BJ (cell line): ENCODE measurements at places on chromosomes 6 and 20. TPM values are rescaled to one million over a fixed set of nuclear protein-coding genes. Genes with fewer than 3 reads are reported as not detected.

SLA2 gene
- not detected in 2 replicates for polyA plus RNA-seq

HCK gene
- 0.05 TPM in 1 of 2 replicates, not detected in the other for polyA plus RNA-seq

GRCh38 chr20:44027343-44028002, 112.8 kb downstream of the TOX2 start:
- no peak for DNase-seq

NKX2-2 gene
- polyA plus RNA-seq = not detected in 2 replicates

- DNase-seq = no peak
These were observed 1.6 kb downstream of the MDFI start for GRCh38 chr6:41639809-41640371.

DNA sequence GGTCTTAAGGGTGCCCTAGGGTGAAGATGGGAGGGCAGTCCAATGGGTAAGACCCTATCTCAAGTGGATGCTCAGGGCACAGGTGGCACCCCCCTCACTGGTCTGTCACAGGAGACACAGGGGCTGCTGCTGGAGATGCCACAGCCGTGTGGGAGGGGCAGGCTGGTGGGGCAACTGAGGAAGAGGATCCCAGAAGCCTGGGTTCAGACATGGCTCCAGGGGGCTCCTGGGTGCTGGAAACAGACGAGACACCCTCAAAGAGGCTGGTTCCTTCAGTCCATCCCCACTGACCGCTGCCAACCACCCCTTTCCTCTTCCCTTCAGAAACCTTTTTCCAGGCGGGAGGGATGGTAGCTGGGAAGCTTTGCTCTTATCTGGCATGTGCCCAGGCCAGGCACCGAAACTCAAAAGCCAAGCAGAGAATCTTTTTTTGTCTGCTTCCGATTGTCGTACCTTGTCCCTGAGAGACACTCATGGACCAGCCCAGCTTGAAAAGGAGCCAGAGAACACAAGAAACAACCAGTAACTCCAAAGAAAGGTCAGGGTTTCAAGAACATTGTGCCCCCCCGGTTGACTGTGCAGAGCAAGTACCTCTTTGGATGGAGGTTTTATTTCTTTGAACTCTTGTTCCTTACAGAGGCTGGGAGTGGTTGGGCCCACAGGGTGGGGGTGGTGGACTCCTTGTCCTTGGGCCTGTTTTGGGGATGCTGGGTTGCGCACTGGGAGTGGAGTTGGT, 28.5 kb upstream of the EMILIN3 start:
- DNase-seq = no peak

GRCh38 chr6:74420221-74420620, 724.2 kb downstream of the CD109 start:
- no peak for DNase-seq

- DNase-seq = no peak
These were observed 975 bp upstream of the PPT2 start for GRCh38 chr6:32152769-32153563.

GRCh38 chr20:5297280-5298004, 19.3 kb downstream of the PROKR2 start:
- DNase-seq = no peak

BTBD3 gene
- 21.3 and 30.2 TPM in 2 replicates for polyA plus RNA-seq

DNA sequence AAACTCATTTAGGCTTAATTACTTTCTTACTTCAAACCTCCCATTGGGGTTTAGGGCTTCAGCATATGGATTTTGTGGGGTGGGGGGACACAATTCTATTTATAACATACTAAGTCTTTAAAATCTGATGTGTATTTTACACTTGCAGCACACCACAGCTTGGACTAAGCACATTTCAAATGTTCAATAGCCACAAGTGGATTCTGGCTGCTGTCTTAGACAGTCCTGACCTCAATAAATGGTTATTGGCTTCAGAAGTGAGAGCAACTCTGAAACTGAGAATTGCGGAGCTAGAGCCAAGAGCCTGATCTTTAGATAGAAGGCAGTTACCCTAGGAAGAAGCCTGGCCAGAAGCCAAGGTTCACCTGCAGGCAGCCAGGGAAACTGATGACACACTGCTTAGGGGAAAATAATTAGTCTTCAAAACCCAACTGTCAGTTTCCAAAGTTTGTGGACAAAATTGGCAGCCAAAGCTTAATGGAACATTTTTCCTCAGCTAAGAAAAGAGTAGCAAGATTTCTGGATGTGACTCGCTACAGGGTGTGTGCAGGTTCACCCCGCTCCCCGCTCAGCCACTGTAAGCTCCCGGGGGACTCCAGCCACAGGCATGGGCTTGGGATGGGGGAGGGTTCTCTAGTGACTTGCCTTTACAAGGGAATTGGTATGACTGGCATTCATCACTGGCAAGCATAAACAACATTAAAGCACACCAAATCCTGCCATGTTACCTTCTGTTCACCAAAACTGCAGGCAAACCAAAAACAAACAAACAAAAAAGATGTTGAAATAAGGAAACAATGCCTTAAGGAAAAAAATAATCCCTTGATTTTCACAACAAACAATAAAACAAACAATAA, 219.8 kb downstream of the TFAP2A start:
- DNase-seq = no peak

GRCh38 chr6:163585932-163586437, 171.5 kb downstream of the QKI start:
- DNase-seq = peak; percentile 51

GRCh38 chr6:124987291-124987690, 25.1 kb downstream of the RNF217 start:
- DNase-seq = no peak

DNA sequence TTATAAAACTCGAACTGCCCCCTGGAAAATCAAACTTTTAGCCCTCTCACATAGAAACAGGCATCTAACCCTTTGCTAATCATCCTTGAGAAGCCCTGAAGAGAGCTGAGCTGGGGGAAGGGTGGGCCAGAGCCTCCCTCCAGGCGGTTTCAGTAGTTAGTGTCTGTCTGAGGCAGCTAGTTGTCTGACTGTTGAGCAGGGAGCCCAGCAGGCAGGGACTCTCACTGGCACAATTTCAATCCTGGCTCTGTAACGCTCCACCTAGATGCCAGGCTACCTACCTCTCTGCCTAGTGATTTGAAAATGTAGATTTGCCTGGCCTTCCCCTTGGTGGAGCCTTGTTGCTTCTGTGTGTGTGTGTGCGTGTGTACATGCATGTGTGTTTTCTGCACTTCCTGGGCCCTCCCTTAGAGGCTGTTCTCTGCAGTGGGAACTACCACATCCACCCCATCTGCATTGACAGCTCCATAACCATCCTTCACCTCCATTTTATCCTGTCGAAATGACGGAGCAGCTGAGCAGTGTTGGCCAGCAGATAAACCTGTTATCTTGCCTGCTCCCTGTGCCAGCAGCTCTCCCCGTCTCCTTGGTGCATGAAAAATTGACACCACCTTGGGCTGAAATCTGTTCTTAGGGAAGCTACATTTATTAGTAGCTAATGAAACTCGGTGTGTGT, 69.6 kb upstream of the VSTM2L start:
- no peak for DNase-seq

DNA sequence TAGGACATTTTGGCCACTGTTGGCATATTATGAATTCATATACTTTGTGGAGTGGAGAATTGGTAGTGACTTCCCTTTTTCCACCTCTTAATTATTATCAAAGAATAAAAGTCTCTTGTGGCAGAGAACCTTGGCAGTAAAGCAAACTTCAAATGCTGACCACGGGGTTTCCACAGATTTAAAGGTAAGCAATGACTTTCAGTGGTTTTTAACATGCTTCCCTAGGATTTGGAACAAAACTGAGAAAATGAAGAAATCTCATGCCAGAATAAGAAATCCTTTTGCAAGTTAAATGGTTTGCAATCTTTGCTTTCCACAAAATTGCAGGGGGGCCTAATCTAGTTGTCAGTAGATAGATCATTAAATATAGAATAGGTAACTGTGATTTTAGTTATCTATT, 2.0 kb upstream of the SDC4 start:
- no peak for DNase-seq

GRCh38 chr6:89410231-89410761, 1.8 kb downstream of the RRAGD start:
- no peak for DNase-seq

GRCh38 chr20:50532221-50532620, 22.0 kb downstream of the PTPN1 start:
- no peak for DNase-seq

GRCh38 chr20:29296256-29297230, 1960.9 kb upstream of the DEFB115 start:
- DNase-seq = no peak

DNA sequence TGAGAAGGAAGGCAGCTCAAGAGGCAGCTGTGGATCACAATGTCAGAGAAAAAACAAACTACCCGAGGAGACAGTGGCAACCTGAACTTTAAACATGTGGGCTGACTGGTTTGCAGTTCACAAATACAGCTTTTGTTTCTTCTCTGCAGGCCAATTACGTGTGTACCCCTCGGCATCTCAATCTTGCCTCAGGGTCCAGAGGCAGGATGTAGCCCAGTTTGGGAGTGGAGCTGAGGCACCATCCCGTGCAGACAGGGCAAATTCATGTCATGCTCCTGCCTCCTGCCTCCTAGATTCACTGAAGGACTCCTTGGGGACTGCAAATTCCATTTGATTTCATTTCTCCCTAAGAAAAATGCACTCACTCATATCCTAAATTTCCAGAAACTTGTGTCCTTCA, 94.2 kb upstream of the KCNK16 start:
- DNase-seq = peak; percentile 94

DNA sequence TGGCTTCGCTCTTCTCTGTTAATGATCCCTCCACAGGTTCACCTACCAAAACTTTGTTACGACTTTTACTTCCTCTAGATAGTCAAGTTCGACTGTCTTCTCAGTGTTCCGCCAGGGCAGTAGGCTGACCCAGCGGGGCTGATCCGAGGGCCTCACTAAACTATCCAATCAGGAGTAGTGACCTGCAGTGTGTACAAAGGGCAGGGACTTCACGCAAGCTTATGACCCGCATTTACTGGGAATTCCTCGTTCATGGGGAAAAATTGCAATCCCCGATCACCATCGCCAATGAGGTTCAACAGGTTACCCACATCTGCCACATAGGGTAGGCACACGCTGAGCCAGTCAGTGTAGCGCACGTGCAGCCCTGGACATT, 771.4 kb upstream of the DEFB115 start:
- DNase-seq = no peak

GRCh38 chr6:48641544-48641943, 530.5 kb upstream of the PTCHD4 start:
- DNase-seq = peak; percentile 44

GRCh38 chr6:56148488-56149186, 98.7 kb downstream of the COL21A1 start:
- no peak for DNase-seq

DNA sequence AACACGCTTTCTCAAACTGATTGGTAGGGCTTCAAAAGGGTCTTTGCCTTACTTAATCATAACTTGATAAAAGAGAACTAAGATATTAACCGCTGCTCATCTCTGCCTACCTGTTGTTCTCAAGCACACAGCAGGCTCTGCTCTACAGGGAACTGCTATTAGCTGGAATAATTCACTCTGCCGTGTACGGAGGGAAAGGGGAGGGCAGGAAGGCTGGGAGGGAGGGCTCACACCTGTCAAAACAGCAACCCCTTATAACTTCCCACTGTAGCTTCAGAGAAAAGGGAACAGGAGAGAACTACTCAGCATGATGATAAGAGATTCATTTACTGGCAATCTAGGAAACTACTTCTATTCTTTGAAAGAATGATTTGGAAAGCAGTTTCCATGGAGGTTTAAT, 75.1 kb downstream of the ZMYND8 start:
- DNase-seq = no peak

DNA sequence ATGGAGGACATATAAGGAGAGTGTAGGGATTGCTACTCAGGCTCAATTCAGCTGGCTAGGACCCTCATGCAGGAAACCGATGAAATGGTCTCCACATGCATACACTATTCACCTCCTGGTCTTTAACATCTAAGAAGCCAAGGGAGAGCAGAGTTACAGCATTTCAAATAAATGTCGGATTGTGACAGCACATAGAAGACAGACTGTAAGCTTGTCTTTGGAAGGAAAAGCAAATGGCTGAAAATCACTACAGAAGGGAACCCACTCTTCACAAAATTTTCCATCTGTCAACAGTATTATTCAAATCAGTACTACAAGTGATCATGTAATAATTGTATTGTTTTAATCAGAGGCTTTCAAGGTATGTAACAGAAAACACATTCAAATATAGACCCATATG, 72.9 kb downstream of the ATG5 start:
- no peak for DNase-seq

CLVS2 gene
- polyA plus RNA-seq = under 0.01 TPM in 1 of 2 replicates, not detected in the other

DNA sequence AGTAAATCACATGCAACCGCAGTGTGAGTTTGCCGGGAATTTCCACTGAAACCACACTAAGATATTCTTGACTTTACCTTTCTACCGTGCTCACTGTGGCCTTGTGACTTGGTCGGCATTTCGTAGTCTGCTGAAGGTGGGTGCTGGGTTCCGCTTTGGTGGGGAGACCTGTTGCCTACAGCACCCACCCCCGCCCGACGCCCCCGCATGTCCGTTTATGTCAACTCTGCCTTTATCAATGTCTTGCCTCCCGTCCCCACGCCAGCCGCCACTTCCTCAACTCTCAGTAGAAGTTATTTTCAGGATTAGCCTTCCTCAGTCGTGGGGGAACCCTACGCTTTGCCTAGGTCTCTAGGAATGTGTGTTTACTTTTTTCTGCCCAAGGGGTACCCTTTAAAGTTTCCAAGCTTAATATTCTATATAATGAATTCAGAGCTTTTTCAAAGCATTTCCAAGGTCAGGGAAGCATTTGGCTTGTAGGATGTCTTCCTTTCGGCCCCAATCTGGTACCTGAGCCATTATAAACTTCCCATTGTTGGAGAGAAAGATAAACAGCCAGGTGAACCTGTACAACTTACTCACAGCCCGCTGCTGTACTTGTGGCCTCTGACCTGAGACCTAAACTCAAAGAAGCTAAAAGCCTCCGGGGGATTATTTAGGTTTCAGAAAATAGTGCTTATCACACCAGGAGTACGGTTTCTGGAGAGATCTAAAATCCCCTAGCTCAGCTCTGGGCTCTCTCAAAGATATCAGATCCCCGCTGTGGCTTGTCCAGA, 54.2 kb downstream of the TBC1D7 start:
- DNase-seq = no peak

GRCh38 chr6:684831-685636, 7.9 kb downstream of the EXOC2 start:
- no peak for DNase-seq

GRCh38 chr6:43541774-43542471, 25.0 kb downstream of the POLR1C start:
- no peak for DNase-seq

DNA sequence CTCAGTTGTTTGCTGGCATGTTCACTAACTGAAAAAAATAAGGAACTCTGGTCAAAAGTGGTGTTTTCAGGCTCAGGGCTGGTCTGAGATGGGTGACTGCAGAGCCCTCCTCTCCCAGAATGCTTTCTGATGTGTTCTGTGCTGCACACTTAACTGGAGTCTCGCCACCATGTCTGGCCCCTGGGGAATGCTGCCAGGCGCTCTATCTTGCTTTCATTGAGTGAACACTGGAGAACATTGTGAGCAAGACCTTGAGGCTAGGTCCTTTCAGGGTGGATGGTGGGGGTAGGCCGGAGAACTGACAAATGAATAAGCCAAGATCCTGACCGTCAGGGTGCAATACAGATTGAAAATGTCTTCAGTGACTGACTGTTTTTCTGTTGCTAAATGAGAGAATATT, 19.5 kb downstream of the PANK2 start:
- DNase-seq = no peak

GRCh38 chr6:14897831-14898230, 348.0 kb upstream of the JARID2 start:
- DNase-seq = no peak

APOM gene
- polyA plus RNA-seq = 4.2 and 4.8 TPM in 2 replicates

BFSP1 gene
- 2.3 and 2.4 TPM in 2 replicates for polyA plus RNA-seq
